Vagina (tissue), 2 donors: ENCODE measurements at places on chromosomes 11 and 22. TPM values are rescaled to one million over a fixed set of nuclear protein-coding genes. Genes with fewer than 3 reads are reported as not detected.

Gene HTR3A
- total RNA-seq = not detected

Gene MS4A7
- 23.3 TPM for total RNA-seq

Gene DGAT2
- 26.0 TPM for total RNA-seq

Gene P2RY2
- total RNA-seq = 27.3 TPM

Gene OR2AG2
- not detected for total RNA-seq
